ENCODE measurements at places on chromosomes 16 and 17. TPM values are rescaled to one million over a fixed set of nuclear protein-coding genes. Genes with fewer than 3 reads are reported as not detected.

GRCh38 chr16:30028438-30029076 lies 2.5 kb downstream of the TLCD3B start:
- no peak for DNase-seq

Gene CPHXL2
- total RNA-seq, result not detected

GRCh38 chr16:26740771-26741170 lies 326.0 kb upstream of the C16orf82 start:
- DNase-seq, result no peak

DNA sequence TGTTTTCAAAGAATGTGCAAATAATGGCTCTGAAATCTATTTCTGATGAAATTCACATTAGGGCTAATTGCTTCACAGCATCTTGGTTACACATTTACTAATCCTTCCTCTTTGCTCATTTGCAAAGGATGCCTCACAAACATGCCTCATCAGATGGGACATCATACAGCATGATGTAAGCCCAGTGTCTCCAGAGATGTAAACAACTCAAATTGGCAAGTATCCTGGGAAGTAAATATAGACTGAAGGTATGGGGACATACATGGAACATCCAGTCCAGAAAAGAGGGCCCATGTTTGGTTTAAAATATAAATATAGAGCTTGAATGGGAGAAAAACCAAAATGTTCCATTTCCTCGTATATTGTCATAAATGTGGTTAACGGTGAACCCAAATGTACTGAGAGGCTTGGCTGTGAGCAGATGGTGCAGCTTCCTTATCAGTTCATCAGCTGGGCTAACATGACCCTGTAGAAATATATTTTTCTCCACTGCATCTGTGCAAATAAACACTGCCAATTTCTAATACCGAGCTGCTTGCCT lies 142.9 kb upstream of the NUDT7 start:
- DNase-seq, result no peak

DNA sequence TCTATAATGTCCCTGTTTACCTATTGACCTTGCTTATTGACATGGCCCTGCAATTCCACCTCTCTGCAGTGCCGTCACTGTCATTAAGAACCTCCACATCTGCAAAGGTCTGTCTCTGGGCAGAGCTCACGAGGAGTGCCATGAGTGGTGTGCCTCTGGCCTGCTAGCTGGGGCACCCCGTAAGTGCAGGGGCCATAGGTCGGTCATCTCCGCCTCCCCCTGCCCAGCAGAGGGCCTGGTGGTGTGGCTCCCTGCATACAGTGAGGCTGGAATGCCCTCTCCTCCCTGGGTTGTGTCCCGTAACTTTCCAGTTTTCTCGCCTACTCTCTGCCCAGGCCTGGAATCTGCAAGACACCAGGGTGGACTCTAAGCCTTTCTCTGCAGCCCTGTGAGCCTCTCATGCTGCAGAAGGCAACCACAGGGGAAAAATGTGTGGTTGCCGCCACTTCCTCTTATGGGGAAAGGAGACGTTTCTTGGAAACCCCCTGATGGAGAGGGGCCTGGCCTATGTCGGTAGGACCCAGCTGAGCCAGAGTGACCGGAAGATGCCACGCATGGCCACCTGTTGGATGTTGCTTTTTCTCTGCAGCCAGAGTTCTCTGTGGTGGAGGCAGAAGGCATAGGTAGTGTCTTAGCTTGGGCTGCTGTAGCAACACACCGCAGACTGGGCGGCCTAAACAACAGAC lies 2.7 kb upstream of the SNX20 start:
- no peak for DNase-seq

Gene HSD17B2
- total RNA-seq, result 1.7 TPM

Data from pulmonary artery endothelial cell (primary cell).